HS-27A (cell line): ENCODE measurements at places on chromosomes 3 and 15.

GRCh38 chr3:169457807-169458697 lies 205.5 kb downstream of the MECOM start:
- no peak for DNase-seq

DNA sequence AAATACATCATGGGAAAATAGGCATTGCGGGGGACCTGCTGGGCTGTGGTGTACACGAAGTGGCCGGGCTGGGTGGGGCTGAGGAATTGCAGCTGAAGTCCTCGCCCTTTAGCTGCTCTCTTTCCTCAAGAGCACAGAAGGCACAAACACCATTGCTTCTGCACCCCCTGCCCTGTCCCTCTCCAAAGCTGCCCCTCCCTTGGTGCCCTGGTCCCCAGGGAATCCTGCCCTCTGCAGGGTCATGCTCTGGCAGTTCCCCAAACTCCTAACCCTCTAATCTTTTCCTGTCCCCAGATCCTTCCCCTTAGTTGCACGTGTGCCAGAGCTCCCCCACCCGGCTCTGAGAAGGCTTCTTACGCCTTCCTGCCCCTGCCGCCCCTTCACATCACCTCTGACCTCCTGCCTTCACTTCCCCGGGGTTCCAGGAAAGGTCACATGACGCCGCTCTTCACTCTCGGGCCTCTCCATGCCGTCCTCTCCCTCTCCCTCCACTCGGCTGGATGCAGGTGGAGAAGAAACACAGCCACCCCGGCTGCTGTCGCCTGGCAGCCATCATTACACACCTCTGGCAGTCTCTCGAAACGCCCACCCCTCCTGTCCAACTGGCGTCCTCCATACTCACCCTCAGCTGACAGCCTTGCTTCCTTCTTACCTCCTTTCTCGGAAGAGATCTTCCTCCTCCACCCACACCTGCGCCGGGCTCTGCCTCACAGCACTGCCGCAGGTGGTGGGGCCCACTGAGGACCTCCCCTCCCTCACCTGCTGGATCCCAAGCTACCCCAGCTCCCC lies 6.9 kb upstream of the PCSK6 start:
- DNase-seq, result no peak

GRCh38 chr15:42314818-42315217 lies 41.6 kb upstream of the TMEM87A start:
- no peak for DNase-seq

DNA sequence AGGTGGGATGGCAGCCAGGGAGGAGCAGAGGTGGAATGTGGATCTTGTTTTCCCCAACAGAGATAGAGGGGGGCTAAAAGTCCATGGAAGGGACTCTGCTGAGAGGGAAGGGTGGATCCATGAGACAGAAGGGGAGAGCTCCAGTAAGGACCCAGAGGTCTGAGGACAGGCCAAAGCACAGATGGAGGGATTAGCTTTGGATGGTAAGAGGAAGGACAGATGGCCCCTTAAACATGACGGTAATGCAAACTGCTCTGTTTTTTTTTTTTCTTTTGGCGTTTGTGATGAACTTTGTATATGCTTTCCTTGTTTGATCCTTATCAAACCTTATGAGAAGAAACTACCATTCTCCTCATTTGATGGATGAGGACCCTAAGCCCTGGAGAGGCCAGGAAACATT lies 96.2 kb downstream of the IGF1R start:
- DNase-seq, result no peak

- no peak for DNase-seq
Observed at GRCh38 chr3:190504354-190505125, 9.3 kb upstream of the IL1RAP start.

DNA sequence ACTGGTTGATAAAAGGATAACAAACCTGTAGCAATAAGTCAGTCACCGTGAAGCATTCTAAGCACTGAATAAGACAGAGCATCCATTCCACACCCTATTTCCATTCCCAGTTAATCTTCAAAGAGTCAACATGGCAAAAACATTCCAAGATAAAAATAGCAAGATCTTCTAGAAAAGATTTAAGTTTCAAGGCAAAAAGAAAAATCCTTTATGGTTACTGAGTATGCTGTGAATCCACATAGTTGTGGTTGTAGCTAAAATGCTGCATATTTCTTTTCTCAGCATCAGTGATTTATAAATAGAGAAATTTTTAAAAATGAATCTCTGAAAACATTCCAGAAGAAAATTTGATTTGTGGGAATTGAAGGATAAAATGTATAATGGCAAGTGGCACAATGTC lies 21.1 kb downstream of the GAP43 start:
- DNase-seq, result no peak
